HAP-1 (cell line): ENCODE measurements at places on chromosomes 12 and 14.

GRCh38 chr12:131836714-131837397 lies 8.7 kb downstream of the MMP17 start:
- DNase-seq: no peak

DNA sequence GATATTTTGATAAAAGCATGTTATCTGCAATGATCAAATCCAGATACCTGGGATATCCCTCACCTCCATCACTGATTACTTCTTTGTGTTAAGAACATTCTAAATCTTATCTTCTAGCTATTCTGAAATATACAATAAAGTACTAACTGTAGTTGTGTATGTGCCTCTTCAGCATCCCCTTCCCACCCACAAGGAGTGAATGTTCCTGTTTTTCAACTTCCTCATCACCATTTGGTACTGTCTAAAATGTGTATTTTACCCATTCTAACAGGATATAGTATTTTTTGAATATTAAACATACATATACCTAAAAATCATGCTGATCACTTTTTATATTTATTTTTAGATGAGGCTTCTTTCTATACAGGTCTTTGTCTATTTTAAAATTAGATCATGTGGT lies 1252.6 kb downstream of the TMEM121 start:
- no peak for DNase-seq

GRCh38 chr12:79370021-79370420 lies 320.7 kb downstream of the PAWR start:
- DNase-seq: no peak

- no peak for DNase-seq
Observed at GRCh38 chr12:106289196-106289681, 13.3 kb upstream of the TCP11L2 start.

- DNase-seq: peak; percentile 24
Observed at GRCh38 chr12:101696251-101697196, 916 bp upstream of the CHPT1 start.

GRCh38 chr12:5051334-5051733 lies 7.7 kb downstream of the KCNA5 start:
- DNase-seq: no peak

DNA sequence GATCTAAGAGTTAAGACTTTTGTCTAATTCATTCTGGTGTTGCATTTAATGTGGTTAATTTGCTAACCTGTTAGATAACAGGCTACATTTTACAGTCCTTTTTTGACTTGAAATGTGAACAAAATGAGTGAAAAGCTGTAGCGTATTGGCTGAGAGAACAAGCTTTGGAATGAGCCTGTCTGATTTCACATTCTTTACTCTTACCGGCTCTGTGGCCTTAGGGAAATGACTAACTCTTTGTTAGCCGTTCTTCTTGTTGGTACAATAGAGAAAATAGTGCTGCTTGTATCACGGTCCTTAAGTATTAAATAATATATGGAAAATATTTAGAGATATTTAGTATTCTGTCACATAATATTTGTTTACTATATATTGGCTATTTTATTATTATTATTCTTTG lies 1.9 kb downstream of the MNAT1 start:
- DNase-seq: no peak

- DNase-seq: no peak
Observed at GRCh38 chr14:100010679-100011078, 54.5 kb upstream of the EVL start.

DNA sequence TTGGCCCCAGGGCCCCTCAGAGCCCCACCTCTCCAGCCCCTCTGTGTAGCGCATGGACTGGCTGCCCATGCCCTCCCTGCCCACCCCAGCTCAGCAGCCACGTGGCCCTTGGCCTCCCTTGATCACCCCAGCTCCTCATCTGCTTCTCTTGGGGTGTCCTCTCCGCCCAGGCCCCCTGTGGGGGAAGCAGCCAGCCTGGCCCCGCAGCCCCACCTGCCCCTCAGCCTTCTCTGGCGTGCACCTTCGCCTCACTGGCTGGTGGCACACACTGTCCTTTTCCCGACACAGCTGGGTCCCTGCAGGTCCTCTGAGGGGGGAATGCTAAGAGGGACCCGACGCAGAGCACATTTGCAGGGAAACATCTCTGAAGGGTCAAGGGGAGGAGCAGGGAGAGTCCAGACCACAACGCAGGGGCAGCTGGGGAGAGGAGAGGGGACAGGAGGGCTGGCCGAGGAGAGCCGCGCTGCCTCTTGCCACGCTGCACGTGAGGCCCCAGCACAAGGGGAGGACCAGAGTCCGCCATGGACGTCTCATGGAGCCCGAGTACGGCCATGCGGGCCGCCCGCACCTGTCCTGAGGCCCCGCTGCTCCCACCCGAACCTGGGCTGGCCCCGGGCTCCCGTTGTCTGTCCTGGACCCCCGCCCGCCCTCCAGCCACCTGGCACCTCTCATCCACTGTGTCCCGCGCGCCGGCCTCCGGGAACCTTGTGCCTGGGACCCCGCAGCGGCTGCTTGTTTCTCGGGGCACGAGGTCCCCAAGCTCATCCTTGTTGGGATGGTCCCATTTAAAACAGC lies 36.1 kb downstream of the PACS2 start:
- no peak for DNase-seq

DNA sequence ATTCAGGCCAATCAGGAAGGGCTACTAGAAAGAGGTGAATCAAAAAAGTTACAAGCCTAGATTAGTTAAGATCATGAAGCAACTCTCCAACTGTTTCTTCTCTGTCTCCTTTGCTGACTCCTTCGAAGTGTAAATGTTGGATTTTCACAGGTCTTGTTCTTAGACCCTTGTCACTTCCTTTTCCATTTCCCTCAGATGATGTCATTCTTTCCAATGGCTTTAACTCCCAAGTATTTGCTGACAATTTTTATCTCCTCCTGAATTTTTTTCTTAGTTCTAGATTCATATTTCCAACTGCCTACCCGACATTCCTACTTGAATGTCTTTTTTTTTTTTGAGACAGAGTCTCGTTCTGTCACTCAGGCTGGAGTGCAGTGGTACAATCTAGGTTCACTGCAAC lies 10.8 kb downstream of the GAS2L3 start:
- no peak for DNase-seq

DNA sequence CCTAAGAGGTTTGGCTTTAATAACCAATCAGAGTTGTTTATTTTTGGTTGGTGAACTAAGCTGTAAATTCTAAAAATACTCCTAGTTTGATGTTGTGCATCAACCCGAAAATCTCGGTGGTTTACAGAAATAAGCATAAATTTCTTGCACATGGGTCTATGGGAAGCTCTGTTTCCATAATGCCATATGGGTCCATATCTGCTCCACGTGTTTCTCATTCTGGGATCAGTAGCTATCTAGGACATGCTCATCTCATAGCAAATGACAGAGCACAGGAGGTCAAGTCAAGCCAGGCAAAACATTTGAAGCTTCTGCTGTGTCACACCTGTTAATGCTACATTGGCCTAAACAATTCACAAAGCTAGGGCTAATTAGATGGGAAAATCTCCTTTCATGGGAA lies 23.1 kb downstream of the NUP37 start:
- no peak for DNase-seq

DNA sequence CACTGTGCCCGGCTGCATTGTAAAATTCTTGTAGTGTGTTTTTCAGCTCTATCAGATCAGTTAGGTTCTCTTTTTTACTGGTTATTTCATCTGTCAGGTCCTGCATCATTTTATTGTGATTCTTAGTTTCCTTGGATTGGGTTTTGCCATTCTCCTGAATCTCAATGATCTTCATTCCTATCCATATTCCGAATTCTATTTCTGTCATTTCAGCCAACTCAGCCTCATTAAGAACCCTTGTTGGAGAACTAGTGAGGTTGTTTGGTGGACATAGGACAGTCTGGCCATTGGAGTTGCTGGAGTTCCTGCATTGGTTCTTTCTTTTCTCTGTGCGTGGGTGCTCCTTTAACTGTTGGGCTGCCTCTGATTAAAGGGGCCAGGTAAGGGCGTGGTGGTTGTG lies 5.6 kb upstream of the C1S start:
- DNase-seq: no peak

GRCh38 chr12:5200278-5201087 lies 156.8 kb downstream of the KCNA5 start:
- DNase-seq: no peak

- no peak for DNase-seq
Observed at GRCh38 chr12:64099397-64099796, 122.7 kb downstream of the KICS2 start.

DNA sequence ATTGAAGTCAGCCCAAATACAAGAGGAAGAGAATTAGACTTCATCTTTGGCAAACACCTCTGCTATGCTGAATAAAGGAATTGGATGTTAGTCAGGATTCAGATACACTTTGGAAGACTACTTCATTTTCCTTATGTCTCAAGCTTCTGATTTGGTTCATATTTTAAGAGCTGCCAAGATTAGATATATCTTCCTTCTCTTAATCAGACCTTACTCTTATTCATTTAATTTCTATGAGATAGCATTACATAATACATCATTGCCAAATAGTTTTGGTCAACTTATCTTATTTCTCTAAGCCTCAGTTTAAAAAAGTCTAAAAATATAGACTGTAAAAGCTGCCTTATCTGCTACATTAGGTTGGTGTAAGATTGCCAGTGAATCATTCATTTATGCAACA lies 330.6 kb upstream of the NAV3 start:
- no peak for DNase-seq

- no peak for DNase-seq
Observed at GRCh38 chr12:109445191-109445609, 31.9 kb downstream of the KCTD10 start.

DNA sequence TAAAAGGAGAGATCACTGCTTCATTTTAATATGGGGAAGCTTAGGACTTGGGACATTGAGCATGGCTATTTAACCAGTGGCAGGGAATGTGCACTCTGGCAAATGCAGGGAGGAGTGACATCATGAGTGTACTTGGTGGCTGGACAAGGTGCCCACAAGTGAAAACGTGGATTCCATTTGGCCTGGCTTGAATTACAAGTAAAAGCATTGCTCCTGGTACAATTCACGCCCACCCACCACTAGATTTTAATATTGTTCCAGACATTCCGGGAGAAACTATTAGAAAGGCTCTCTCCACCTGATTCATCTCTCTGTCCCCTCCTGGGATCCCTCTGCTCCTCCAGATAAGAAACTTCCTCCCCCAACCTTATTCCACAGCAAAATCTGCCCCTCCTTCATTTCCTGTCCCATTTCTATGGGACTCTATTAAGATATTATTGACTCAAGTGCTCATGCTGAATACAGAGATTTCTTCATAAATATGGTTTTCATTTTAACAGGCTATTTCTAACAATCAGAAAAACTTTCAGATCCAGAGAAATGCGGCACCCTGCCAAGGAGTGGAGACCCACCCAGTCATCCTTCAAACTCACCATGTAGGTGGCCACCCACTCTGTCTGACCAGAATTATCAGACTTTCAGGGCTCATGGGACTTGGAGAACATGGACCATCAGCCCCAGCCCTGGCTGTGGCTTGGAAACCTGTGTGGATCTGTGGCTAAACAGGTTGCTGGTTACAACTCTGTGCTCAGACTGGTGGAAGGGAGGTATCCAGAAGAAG lies 43.2 kb downstream of the SSPN start:
- no peak for DNase-seq

DNA sequence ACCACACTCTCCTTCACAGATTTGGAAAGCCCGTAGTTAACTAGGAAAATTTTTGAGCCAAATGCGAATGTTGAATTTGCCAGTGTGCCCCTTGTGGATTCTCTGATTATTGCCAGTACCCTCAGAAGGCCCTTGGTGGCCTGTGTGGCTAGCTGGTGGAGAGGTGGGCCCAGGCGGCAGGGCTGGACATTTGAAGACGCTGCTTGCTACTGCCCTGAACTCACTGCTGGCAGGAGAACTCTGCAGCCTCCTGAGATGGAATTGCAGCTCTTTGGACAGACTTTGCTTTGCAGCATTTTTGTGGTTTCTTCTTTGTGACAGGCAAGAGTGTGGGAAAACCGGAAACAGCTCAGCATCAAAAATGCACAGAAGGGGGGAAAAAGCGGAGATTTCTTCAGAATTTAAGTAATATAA lies 97.6 kb downstream of the TGFB3 start:
- DNase-seq: peak; percentile 15

GRCh38 chr14:68625366-68626090 lies 167.3 kb downstream of the ZFP36L1 start:
- DNase-seq: no peak

DNA sequence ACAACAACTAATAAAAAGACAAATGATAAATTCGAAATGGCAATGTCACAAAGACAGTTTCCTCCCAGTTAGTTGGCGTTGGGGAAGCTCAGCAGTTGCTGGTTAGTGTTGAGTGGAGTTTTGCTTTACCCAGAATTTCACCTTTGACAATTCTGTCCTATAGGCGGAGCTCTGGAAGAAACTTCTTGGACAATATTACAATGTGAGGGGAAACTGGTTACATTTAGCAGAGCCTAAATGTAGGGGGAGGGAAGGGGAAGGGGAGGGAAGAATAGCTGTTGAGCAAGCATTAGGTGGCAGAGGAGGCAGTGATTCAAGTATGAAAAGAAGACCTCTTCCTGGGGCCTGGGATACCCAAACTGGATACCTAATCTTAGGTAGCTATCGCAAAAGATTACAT lies 51.4 kb downstream of the BDKRB1 start:
- DNase-seq: no peak

- no peak for DNase-seq
Observed at GRCh38 chr12:81077329-81077685, 572 bp upstream of the ACSS3 start.

DNA sequence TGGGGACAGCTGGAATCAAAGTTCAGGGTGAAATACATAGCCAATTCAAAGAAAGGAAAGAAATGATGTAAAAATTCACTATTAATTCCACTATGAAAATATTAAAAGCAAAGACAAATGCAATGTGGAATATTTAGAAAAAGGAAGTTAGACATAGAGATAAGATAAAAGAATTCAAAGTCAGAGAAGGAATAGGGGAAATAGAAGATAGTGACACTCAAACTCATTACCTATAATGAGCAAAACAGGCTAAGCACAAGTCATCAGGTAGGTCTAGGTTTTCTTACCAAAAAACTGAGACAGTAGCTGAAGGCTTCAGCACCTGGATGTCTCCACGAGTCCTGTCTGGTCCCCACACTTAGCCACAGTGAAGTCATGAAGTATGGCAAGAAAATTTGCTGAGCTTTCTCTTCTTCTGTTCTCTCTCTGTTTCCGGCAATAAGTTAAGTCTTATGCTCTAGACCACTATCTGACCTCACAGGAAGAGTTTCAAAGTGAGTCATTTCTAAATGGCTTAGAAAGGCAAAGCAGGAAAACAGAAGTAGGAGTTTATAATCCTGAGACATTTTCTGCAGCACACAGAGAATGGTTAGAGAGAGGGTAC lies at the start of gene C3AR1:
Gene C3AR1 (minus strand): TSS at position 369 of the 604 bp plus-strand sequence. CDS start 6,174 bp downstream, outside the sequence.
- DNase-seq: no peak

DNA sequence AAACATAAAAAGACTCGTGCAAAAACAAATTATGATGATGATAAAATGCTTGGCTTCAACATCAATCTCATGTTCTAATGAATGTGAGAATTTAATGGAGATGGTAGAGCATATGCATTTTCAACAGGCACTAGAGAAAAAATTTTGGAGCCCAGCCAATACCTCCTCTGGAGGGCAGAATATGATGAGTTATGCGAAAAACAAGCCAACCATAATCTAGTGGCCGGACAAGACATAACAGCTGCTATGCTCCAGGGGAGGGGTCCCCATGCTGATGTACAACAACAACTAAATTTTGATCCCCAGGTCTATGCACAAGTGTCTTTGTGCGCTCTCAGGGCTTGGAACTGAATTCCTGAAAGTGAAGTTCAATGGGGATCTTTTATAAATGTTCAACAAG lies 1197.5 kb downstream of the LRFN5 start:
- no peak for DNase-seq

- no peak for DNase-seq
Observed at GRCh38 chr12:11949738-11950411, 120.9 kb upstream of the BCL2L14 start.
